ENCODE measurements at places on chromosomes 12 and 14. TPM values are rescaled to one million over a fixed set of nuclear protein-coding genes. Genes with fewer than 3 reads are reported as not detected.

GRCh38 chr12:49877066-49877465 is 26.6 kb downstream of the FAIM2 start:
- peak; percentile 32 for DNase-seq

Gene CHGA
- total RNA-seq, result not detected

DNA sequence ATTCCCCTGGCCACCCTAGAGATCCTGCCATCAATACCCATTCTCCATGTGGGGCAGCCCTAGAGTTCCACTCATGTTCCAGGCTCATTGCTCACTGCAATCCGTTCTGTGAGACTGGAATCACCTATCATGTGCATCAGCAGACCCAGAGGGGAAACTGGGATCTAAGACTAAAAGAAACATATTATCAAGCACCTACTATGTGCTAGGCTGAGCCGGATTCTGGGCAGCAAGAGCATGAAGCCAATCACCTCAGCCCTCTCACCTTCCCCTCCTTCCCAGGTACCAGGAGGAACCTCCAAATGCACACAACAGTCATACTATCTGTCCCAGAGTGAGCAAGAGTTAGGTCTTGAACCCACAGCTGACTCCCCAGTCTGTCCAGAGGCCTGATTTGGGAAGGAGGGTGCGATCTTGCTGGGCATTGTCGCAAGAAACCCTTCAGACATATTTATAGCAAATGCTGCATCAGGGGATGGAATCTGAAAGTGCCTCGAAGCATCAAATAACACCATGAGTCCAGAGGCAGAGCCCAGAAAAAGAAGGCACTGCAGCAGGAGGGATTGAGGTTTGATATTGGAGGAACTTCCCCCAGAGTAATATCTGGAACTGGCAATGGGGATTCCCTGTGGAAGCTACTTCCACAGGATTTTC is 6.7 kb upstream of the CACNB3 start:
- DNase-seq, result no peak

- DNase-seq, result no peak
Measured at GRCh38 chr12:13135371-13136178, 32.1 kb upstream of the GSG1 start.

DNA sequence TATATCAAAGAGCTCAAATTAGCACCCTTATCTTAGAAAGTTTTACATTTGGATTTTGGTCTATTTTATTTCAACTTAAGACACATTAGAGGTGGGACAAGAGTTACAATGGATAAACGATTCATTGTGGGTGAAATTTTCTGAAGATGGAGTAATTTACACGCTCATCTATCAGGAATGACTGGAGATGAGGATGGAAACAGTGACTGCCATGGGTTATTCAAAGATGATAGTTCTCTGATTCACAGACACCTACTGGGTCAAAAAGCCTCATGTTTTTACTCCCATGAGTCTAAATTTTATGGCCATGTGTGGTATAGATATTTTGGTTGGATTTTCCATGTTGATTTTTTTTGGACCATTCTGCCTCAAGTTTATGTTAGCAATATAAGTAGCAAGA is 22.1 kb downstream of the SAMD4A start:
- DNase-seq, result no peak

- no peak for DNase-seq
Measured at GRCh38 chr12:9752145-9752933, 8.4 kb downstream of the CD69 start.

- no peak for DNase-seq
Measured at GRCh38 chr12:72792889-72793288, 520.7 kb downstream of the TRHDE start.

- no peak for DNase-seq
Measured at GRCh38 chr12:63090716-63091115, 60.3 kb downstream of the AVPR1A start.

Gene GALNT8
- total RNA-seq, result 3.7 TPM

DNA sequence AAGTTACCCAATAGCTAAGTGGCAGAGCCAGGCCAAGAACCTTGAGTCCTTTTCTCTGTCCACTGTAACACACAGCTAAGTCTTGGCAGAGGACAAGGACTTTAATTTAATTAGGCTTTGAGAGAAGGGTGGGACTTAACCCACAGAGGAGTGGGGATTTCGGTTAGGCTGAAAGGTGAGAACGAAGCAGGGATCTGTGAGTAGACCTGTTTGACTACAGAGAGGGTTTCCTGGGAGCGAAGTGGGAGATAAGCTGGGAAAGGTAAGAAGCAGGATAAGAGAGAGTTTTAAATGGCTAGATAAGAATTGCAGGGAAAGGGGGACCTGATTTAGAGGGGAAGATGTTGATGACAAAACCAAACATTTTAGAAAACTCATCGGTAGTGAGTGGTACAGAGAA is 2.0 kb upstream of the PPFIBP1 start:
- no peak for DNase-seq

GRCh38 chr14:54856152-54856551 is 46.5 kb downstream of the GCH1 start:
- DNase-seq, result peak; percentile 65

Gene SOAT2
- 1.2 TPM for total RNA-seq

GRCh38 chr14:36430169-36430568 is 89.9 kb downstream of the NKX2-1 start:
- no peak for DNase-seq

DNA sequence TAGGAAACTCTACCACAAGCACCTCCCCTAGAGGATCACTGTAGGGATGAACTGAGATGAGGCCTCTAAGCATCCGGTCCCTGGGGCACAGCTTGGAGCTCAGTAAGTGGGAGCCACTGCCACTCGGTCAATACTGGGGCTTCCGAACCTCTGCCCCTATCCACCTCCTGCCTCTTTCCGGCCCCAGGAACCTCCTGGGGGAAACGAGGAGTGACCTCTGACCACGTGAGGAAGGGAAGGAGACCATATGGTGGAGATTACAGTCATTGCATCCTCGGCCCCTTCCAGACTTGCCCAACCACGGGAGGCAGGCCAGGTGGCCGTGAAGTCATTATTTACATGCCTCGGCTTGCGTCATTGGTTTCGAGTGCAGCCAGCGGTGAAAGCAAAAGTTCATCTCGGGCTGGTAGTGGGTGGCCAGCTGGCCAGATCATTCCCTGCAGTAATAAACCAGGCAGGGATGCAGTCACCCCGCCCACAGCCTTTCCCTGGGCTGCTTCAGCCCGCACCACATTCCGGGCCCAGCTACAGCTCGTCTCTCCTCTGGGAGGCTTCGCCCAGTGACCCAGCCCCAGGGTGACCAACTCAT is 65.4 kb downstream of the C14orf132 start:
- DNase-seq, result peak; percentile 93

DNA sequence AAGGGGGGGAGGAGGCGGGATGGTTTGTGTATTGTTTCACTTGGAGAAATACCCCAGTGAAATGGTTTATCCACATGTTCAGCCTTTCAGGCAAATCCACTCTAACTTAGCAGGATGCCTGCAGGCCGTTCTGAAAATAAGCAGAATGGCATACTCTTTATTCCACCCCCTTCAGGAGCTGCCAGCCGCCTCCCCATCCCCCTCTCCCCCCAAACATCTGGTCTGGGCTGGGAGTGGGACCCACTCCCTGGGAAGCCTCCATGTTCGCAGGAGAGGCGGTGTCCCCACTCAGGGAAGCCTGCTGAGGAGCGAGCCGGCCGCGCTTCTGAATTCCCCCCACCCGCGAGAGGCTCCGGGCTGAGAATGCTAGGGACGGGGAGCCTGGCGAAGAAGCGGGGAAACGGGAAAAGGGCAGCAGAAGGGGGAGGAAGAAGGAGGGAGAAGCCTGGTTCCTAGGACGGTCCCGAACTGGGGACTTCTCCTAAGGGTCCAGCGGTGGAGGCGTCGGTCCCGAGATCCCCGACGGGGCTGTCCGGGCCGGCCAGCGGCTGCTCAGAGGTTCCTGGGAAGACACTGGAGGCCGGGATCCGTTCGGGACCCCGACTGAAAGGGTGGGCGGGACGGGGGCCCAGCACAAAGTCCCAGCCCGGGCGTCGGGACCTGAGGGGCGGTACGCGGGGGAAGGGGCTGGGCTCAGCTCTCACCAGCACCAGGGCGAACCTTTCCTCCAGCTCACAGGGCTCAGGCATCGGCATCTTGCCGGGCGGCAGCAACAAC is 666 bp downstream of the FMNL3 start:
- peak; percentile 72 for DNase-seq

Gene CAPZA3
- total RNA-seq, result not detected

- DNase-seq, result peak; percentile 53
Measured at GRCh38 chr14:37599507-37600368, 4.3 kb downstream of the TTC6 start.

GRCh38 chr14:59454139-59454538 is 11.0 kb downstream of the GPR135 start:
- no peak for DNase-seq

Gene FAM186B
- 0.36 TPM for total RNA-seq

GRCh38 chr12:88577537-88577936 is 2.7 kb downstream of the KITLG start:
- DNase-seq, result no peak

DNA sequence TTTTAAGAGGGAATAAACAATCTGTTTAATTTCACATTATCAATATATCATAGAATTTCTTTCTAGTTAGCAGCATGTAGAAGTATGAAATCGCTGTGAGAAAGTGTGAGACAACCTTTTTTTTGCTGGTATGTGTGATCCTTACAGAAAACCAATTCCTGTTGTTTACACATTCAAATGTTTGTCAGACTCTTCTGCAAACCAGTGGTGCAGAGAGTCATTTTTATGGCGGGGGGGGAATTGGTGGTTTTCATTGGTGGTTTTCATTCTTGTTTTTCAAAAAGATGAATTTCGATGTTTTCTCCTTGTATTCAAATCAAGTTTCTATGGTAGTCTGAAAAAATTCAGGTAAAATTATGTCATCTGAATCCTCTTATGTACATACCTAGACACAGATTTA is 57.8 kb downstream of the SLC25A21 start:
- DNase-seq, result no peak

All from sciatic nerve (tissue), 2 donors.